IPS DF 6.9 (cell line): ENCODE measurements at places on chromosomes 13 and 19.

DNA sequence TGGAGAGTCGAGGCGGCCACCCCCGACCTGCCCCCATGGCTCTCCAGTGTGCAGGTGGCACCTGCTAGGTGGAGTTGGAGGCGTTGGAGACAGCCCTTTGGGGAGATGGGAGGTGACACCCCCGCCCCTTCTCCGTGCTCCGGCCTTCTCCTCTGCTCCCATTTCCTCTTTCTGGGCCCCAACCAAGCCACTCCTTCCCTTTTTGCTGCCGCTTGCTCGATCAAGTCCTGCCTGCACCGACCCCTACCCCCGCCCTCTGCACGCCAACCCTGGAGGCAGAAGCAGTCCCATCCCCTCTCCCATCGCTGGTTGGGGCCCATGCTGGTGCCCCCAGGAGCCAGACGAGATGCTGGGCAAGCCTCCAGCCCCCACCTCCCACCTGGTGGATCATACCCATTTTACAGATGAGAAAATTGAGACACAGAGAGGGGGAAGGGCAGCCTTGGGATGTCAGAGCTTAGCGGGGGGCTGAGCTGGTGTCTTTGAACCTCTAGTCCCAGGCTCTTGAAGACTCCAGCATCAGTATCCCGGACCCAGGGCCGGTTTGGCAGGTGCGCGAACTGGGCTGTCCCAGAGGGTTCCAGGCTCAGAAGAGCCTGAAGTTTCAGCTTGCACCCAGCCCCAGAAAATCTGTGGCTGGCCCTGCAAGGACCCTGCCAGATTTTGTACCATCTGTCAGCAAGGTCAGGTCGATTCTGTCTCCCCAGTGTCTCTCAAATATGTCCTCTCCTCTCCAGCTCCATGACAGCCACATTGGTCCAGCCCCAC is 10.3 kb downstream of the GNA15 start:
- DNase-seq: no peak

DNA sequence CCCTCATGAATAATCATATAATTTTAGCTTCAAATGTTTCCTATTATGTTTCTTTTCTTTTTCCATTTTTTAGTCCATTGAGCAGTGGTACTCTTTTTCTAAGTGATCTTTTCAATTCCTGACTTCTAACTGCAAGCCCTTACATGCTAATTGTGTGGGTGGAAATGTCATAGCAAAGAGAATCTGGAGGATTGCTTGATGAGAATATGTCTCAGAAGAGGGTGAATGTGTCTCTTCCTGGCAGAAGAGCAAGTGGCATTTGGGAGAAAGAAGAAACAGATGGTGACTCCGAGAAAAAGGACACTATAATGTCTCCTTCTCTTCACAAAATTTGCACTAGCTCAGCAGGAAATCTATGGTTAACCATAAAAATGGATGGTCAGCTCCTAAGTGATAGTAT is 2320.0 kb downstream of the PCDH9 start:
- no peak for DNase-seq

DNA sequence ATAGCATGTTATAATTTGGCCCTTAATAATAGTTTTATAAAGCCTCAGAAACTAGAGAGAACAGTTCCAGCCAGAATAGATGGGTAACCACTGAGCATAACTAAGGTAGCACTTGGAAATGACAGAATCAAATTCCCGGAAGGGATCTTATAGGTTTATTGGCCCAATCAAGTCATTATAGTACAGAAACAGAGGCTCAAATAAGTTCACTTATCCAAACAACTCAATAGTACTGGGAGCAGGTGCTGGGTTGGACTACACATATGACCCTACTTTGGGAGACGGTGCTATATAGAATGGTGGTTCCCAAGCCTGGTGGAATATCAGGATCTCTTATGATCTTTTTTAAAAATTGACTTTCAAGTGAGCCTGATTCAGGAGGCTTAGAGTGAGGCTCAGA is 32.7 kb upstream of the OLFM4 start:
- DNase-seq: no peak

GRCh38 chr19:27822336-27822735 is 1390.6 kb downstream of the UQCRFS1 start:
- no peak for DNase-seq

DNA sequence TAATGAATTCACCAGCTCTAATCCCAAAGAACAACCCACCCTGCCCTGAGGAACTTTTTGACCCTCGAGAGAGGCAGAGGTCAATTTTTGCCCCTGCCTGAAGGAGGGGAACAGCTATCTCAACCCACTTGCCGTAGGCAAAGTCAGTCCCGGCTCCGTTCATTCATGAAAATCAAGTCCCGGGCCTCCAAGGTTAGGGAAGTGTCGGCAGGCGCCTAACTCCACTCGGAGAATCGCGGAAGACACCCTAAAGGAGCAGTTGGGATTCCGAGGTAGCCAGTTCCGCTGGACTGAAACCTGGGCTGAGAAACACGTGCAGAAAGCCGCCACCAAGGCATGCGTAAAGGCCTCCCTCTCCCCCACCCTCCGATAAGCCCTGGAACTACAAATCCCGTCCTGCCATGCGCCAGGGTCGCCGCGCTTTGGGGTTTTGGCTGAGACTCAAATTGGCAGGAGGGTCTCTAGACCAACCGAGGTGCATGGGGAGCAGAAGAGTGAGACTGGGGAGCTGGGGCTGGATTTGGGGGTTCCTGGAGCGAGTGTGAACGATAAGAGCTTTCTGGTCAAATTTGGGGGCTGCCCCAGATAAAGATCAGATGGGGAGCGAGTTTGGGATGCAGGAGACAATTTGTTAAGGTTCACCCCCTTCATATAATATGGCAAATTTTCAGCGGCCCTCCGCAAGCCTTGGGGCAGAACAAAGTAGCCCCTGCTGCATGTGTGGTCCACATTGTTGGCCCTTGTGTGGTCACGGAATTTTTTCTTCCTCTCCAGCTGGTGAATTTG is at the start of gene TNPO2:
TNPO2 (minus strand) TSS at position 292 of the 786 bp plus-strand sequence. CDS start 2,955 bp downstream, outside the sequence.
- no peak for DNase-seq

DNA sequence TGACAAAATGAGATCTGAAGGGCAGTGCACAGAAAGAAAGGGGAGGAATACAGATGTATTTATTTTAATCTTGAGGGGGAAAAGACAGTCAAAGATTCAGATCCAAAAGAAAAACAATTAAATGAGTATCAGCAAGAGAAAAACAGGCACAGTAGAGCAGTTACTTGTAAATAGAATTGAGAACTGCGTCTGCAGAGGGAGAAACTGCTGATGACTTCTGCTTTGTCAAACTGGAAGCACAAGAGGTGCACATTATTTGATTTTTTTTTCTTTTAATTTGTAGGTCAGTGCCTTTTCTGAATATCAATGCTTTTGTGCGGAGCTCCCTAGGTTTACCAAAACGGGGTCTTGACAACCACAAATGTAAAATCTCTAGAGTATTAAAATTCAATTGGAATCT is 37.3 kb downstream of the EFNB2 start:
- DNase-seq: no peak

DNA sequence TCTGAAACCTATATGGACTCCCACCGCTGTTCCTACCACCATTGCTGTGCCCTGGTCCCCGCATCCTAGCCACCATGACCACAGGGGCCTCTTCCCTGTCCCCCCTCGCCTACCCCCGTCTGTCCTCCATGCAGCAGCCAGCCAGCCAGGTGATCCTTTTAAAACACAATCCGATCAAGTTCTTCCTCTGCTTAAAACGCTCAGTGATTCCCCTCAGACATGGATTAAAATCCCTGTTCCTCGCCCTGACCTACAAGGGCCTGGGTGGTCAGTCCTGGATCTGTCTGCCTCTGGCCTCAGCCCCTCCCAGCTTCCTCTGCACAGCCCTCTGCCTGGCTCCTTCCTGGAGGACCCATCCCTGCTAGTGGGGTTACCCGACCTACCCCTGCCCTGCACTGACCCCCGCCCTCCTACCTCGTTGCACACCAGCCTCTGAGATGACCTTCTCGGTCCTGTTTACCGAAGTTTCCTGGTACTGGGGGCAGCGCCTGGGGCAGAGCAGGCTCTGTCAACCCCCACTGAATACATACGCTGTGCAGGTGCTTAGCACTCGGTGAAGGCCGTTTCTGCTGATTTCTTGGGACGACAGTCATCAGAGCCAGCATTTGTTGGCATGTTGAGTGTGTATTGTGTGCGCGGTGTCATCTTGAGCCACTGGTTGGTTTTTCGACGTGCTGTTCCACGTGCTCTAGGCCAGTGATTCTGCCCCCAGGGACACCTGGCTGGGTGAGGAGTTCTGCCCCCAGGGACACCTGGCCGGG is 14.7 kb upstream of the LENG8 start:
- no peak for DNase-seq

GRCh38 chr19:33769208-33769607 is 27.5 kb upstream of the KCTD15 start:
- DNase-seq: no peak

DNA sequence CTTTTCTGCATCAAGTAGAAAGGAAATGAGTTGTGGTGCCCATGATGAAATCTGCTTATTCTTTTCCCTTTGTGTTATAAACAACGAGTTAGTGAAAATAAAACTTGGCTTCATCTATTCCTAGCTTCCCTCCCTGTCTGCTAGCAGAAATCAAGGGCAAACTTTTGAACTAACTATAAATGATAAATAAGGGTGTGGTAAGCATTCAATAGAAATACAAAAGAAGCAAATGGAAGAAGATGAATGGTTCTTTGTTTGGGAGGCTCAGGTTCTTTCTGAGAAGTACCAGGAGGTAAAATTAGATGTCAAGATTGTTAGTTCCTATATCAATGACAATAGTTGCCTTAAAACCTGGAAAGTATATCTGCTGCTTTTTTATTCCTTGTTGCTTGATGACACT is 275.3 kb upstream of the PRR20A start:
- DNase-seq: no peak

GRCh38 chr13:92407858-92408257 is 818.7 kb upstream of the GPC6 start:
- DNase-seq: no peak

GRCh38 chr13:57137585-57137984 is 3.1 kb upstream of the PRR20A start:
- no peak for DNase-seq

DNA sequence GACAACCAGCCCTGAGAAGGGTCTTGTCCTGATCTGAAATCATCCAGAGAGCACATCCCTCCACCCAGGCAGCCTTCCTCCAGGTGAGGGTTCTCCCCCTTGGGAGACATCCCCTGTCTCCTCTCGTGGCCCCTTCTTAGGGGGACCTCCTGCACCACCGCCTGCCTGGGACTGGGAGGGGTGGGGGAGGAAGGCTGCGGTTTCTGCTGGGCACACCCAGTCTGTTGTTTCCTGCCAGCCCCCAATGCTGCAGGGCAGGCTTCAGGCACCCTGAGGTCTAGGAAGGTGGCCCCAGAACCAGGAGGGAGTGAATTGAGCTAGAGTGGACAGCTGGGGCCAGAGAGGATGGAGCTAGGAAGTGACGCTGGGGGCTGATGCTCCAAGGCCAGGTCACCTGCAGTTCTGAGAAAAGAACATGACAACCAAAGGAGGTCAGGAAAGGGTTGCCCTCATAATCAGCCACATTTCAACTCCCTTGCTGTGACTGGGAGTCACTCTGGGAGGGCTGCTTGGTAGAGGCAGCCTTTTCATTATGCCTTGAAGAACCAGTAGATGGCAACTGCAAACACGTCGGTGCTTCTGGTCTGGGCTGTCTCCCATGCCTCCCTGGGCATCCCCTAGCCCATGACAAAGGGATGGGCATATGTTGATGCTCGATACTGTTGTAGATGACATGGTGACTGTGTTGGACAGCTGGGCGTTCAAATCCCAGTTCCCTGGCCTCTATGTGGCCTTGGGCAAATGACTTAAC is 1.4 kb downstream of the ARHGEF18 start:
- DNase-seq: no peak

DNA sequence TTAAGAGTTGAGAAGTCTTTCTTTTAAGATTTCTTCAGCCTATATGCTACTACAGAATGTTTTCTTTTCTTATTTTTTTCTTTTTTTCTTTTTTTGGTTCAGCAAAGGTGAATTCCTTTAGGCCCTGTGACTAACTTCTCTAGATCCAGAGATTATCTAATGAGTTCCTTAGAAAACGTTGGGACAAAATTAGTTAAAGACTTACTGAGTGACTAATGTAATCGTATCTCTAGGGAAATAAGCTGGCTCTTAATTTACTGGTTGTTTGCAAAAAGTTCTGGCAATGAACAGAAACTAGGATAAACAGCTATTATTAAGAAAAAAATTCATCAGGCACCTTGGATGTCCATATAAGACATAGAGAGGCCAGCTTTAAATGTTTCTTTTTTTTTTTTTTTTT is 30.7 kb upstream of the CSNK1A1L start:
- no peak for DNase-seq

- no peak for DNase-seq
Measured at GRCh38 chr13:89856512-89856911, 1491.0 kb upstream of the MIR17HG start.

DNA sequence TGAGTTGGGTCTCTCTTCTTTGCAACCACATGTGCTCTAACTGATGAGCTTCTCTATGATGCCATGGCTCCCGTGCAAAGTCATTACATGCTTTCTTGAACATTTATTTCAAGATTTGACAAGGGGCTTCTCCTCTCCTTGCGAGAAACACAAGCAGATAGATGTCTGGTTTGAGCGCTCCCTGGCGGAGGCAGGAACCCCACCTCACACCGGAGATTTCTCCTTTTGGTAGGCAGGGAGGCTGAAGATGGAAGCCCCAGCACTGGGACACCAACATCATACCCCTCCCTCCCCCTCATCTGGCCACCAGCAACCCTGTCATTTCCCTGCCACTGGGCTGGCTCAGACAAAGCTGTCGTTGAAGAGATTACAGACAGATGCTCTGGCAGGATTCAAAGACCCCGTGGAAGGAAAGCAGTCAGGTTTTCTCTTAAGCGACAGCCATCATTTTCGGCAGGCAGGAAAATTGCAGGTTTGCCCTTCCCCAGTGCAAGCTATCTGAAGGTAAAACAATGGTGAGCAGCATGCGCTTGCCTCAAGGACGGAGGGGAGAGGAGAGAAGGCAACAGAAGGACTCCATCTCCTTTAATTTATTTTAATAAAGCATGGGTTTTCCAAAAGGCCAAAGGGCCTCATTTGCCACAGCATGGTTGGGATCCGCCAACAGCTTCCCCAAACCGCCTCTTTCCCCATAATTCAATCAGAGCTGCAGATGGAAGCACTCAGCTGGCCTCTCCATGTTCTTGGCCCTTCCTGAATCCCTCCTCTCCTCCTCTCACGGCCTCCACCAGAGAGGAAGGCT is 344.1 kb upstream of the TSHZ3 start:
- no peak for DNase-seq

GRCh38 chr13:76725211-76725610 is 161.0 kb downstream of the KCTD12 start:
- no peak for DNase-seq

DNA sequence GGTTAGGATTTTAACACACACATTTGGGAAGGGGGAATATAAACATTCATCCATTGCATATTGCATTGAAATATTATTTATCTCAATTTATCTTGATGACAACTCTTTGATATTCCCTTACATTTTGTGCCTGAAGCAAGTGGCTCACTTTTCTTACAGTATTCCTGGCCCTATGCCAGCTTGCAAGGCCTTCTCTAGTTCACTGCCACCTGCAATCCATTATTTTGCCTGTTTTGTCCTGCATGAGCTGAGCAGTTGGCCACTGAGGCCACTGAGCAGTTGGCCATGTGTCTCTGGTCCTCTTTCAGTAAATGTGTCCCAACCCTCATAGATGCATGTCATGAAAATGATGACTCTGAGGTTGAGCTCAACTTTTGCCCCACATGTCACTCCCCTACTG is 49.8 kb downstream of the CBY2 start:
- DNase-seq: no peak
